CD4-positive, alpha-beta T cell treated with Interleukin-4 for 4 hours (primary cell): ENCODE measurements at places on chromosomes 6 and 20.
A peak's percentile ranks its signal among the peaks of the same experiment; 100 is the strongest.

- no peak for DNase-seq
Observed at GRCh38 chr6:159007510-159007909, 7.5 kb upstream of the RSPH3 start.

DNA sequence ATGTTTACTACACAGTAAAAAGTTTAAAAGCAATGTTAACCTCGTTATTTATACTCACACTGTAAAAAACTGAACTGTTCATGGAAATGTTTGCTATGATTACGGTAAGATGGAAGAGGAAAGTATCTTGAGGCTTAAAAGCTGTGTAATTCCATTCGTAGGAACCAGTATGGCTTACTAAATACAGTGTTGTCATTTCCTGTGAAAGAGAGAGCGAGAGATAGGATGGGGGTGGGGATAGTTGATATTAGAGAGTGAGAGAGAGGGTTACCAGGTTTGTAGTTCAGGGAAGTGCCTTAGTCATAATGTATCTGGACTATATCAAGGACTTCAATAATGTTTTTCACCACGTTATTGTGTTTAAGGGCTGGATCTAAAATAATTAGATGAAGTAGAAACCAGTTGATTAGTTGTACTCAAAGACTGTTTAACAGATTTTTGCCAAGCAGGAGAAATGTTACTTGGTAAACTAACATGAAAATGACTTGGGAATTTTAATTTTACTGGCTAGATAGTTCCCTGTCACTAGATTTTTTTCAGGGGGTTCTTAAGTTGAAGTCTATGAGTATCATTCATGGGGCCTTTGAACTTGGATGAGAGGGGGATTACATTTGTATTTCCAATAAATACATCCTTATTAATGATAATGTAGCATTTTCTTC lies 30.4 kb downstream of the AFDN start:
- DNase-seq = peak; percentile 31

- no peak for DNase-seq
Observed at GRCh38 chr6:75374961-75375400, 90.4 kb upstream of the TMEM30A start.

- DNase-seq = no peak
Observed at GRCh38 chr6:39087197-39087596, 27.8 kb downstream of the SAYSD1 start.

DNA sequence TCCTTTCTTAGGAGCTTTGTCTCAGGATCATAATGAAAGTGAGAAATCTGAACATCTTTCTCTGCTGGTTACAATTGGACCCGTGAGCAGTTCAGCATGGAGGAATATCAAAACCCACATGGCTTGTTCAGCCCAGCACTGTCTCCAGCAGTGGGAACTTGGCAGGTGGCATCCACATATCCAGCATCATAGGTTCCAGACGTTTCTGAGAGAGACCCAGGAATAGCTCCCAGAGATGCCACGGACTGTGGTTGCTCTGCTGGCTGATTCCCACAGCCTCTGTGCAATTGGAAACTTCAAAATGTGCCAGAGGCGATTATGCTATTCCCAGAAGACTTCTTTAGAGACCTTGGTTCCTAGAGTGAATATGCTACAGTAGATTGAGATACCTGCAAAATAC lies 76.4 kb downstream of the PHACTR2 start:
- DNase-seq = no peak

DNA sequence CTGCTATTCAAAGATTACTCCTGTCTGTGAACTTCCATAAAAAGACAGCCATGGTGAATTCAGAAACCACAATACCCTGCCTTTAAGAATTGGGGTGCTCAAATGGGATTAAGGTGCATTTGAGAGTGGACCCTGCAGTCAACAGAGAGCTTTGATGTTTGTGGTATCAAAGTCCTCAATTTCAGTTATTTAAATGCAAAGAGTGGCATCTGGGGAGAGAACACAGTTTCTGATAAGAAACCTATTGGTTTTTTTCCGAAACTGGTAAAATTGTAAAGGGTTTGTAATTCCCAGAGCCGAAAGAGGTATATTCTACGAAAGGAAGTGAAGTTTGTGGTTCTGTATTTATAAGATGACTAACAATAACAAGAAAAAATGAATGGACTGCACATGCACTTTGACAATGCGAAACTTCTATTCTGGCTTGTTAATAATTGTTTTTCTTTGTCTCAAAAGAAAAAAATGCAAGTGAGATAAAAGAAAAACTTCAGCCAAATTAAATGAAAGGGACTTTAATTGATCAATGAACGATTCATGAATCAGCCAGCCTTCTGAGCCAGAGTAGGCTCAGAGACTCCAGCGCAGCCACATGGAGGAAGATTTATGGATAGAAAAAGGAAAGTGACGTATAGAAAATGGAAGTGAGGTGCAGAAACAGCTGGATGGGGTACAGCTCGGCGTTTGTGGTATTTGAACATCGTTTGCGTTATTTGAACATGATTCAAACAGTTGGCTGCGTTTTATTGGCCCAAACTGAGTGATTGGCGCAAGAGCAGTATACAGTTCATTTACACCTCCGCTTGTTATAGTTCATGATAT lies 70.5 kb upstream of the DUSP22 start:
- peak; percentile 8 for DNase-seq

DNA sequence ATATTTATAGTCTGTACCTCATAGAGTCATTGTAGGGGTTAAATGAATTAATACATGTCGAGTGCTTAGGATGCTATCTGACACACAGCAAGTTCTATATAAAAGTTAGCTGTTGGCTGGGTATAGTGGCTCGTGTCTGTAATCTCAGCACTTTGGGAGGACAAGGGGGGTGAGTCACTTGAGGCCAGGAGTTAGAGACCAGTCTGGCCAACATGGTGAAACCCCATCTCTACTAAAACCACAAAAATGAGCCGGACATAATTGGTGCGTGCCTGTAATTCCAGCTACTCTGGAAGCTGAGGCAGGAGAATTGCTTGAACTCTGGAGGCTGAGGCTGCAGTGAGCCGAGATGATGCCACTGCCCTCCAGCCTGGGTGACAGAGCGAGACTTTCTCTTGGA lies 222.9 kb downstream of the UBE3D start:
- no peak for DNase-seq

GRCh38 chr20:41072190-41072863 lies 43.7 kb downstream of the TOP1 start:
- no peak for DNase-seq

- DNase-seq = no peak
Observed at GRCh38 chr6:30841644-30842504, 42.4 kb upstream of the DDR1 start.

DNA sequence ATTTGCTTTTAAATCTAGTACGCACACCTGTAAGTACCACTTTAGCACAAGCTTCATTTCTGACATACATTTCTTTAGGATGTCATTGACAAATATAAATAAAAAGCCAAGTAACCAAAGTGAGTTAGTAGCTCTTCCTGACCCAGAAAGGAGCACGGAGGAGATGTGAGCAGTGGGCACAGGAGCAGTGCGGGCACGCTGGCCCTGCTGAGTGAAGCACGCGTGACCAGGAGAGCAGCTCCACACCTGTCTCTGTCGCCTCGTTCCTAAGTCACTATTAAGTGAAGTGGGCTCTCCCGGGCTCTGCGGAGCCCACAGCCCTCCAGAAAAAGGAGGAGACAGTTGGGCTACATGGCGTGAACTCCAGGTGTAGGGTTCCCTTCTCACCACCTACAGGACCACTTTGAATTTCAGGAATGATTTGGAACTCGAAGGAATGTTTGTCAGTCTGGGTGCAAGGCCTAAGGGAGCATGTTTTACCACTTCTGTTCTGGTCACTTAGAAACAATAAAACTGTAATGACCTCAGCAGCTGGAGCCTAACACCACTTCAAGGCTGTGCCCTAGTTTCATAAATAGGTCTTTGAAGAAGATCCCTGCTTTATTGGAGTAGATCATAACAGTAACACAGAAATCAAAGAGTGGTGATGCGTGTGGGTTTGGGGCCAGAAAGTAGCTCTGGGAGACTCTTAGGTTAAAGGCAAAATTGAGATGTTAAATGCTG lies 95.9 kb downstream of the FAM120B start:
- no peak for DNase-seq

- DNase-seq = no peak
Observed at GRCh38 chr6:154543628-154544027, 33.1 kb upstream of the CNKSR3 start.

DNA sequence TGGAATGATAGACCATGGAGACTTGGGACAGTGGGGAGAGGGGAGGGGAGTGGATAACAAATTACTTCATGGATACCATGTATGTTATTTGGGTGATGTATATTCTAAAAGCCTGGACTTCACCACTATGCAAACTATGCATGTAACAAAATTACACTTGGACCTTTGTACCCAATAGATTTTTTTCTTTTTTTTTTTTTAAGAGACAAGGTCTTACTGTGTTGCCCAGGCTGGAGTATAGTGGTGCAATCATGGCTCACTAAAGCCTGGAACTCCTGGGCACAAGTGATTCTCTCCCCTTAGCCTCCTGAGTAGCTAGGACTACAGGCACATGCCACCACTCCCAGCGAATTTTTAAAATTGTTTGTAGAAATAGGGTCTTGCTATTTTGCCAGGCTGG lies 45.3 kb downstream of the RIPOR2 start:
- DNase-seq = no peak

GRCh38 chr20:25050082-25050481 lies 7.9 kb downstream of the ACSS1 start:
- no peak for DNase-seq

DNA sequence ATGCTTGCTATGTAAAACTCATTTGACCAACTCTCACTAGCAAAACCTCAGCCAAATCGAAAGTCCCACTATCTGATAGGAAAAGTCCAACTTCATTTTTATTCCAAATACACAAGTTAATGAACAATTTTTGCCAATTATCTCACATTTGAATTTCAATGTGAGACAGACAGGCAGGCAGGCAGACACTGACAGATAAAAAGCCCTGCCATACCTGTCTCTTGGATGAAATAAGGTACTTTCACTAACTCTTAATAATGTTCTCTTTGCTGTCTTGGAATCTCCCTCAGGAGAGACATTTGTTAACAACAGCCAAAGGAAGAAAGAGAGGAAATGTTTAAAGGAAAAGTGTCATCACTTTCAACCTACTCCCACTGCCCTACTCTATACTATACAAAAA lies 82.0 kb downstream of the RNGTT start:
- DNase-seq = no peak

DNA sequence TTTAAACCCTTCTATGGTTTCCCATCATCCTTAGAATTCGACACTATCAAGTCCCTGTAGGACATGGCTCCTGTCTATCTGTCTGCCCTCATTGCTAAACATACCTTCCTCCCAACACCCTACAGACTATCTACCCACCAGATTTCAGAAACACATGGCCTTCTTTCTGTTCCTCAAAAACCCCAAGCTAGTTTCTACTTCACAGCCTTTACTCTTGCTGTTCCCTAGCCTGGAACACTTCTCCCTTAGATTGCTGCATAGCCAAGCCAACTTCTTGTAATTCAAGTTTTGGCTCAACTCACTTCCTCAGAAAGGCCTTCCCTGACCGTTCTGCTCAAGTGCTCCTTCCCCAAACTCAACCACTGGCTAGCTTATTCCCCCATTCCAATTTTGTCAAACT lies 156.2 kb downstream of the BTBD9 start:
- peak; percentile 5 for DNase-seq

GRCh38 chr20:1177680-1178079 lies 7.1 kb downstream of the TMEM74B start:
- DNase-seq = no peak

GRCh38 chr6:30507849-30508827 lies 18.8 kb downstream of the HLA-E start:
- no peak for DNase-seq

DNA sequence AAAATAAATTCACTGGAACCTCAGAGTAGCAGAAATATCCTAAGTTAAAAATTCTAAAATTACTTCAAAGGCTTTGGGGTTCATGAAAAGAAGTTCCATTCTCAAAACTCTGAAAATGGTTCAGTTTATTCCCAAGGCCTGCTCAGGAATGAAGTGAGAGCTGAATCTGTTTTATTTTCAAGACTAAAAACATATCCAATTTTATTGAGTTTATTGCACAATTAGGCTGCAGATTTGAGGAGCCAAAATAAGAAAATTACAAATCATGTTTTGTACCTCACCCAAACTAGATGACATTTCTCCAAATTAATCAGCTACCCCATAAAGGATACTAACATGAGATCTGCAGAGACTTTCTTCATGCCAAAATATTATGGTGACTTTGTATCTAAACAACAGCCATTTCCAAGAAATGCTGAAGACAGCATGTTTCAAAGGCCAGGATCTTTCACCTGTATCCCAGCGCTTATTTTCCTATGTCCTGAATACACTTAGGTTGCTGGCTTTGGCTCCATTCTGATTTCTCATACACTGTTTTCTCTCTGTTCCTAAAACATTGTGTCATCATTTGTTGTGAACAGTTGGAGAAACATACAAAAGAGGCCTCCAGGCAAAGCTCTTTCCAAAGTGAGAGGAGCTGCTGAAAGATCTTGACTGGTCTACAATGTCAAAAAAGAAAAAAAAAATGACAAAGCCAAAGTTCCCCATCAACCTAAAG lies 85.7 kb upstream of the F13A1 start:
- DNase-seq = no peak

DNA sequence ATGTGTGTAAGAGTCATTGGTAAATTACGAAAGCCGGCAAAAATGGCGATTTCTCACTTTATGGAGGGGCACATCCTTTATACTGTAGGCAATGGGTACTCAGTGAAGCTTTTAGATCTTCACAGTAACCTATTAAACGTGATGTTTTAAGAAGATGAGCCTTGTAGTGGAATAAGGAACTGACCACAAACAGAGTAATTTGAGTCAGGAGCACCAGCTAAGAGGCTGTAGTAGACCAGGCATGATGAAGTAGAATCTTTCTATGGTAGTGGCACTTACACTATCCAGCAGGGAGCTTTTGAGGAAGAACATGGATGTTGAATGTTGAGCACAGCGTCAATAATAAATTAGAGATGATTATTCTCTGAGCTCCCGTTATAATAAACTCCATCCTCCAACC lies 65.9 kb downstream of the HIVEP2 start:
- DNase-seq = no peak

GRCh38 chr6:37783025-37783855 lies 36.3 kb upstream of the ZFAND3 start:
- DNase-seq = no peak

GRCh38 chr20:21175433-21175832 lies 49.6 kb downstream of the KIZ start:
- no peak for DNase-seq

GRCh38 chr6:63537959-63538300 lies 34.4 kb upstream of the LOC128125822 start:
- DNase-seq = no peak

- peak; percentile 34 for DNase-seq
Observed at GRCh38 chr20:44092551-44093248, 94.3 kb downstream of the JPH2 start.

DNA sequence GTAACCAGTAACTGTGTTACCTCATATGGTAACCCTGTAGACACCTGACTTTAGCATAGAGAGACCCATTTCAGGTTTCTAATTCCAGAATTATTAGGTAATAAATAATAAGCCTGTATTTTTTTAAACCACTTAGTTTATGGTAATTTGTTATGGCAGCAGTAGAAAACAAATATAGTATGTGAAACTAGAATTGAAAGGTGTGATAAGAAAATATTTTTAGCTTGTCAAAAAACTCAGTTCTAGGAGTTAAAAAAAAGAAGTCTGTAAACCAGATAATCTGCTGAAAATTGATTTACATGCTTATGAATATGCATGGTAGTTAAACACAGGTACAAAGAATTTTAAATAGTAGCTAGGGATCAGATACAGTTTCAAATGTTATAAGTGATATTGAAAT lies 695.0 kb upstream of the GJE1 start:
- DNase-seq = no peak
